Stimulated activated CD4-positive, alpha-beta T cell treated with anti-CD3 and anti-CD28 coated beads, Interleukin-1b, Interleukin-23, amount 100 ng/mL, for 1 hour (primary cell): ENCODE measurements at places on chromosomes 2 and 18.

DNA sequence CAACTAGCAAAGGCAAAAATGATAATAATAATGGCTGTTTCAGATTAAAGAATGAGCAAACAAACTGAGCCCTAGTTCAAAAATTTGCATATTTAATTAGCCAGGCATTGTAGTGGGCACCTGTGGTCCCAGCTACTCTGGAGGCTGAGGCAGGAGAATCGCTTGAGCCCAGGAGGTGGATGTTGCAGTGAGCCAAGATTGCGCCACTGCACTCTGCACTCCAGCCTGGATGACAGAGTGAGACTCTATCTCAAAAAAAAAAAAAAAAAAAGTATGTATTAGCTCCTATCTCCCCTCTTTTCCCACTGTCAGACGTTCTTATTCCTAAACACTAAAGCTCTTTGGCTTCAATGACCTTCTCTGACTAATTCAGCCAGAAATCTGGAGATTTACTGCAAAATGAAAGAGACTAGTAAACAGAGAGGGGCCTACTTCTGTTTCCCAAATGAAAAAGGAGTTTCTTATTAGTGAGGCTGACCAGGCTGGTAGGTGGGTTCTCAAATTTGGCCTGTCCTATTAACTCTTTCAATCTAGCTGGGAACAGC lies 3.9 kb upstream of the SRBD1 start:
- no peak for DNase-seq

GRCh38 chr18:72458271-72458670 lies 85.9 kb downstream of the CBLN2 start:
- DNase-seq: no peak

DNA sequence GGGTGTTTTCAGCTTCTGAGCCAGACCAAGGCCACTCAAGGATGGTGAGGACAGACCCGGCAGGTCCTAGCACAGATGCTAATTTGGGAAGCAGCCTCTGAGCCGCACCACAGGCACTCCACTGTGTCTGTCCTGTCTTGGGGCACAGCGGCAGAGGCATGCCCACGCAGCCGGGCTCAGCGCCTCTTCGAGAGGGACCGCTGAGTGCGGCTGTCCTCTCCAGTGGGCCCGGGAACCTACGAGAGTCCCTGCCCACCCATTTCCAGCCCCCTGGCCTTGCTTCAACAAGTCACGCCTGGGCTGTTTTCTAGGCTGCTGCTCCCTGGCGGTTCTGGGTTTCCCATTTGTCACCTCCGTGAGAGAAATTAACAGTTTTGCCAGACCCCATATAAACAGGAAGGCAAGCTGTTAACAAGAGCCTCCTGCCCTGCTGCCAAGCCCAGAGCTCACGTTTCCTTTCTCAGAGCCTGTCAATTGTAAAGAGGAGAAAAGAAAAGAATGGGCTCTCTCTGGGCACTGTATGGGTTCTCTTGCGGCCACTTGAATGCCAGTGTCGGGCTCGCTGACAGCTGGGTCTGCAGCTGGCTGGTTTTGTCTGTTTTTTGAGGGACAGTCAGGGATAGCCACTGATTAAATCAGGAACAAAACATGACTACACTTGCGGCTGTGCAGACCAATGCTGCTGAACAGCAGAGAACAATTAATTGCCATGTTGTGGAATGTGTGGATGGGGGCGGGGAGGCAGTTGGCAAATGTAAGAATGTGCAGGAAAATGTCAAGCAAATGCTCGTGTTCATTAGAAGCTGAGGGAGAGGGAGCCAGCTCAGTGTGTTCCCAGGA lies 30.6 kb downstream of the TMEM17 start:
- no peak for DNase-seq

DNA sequence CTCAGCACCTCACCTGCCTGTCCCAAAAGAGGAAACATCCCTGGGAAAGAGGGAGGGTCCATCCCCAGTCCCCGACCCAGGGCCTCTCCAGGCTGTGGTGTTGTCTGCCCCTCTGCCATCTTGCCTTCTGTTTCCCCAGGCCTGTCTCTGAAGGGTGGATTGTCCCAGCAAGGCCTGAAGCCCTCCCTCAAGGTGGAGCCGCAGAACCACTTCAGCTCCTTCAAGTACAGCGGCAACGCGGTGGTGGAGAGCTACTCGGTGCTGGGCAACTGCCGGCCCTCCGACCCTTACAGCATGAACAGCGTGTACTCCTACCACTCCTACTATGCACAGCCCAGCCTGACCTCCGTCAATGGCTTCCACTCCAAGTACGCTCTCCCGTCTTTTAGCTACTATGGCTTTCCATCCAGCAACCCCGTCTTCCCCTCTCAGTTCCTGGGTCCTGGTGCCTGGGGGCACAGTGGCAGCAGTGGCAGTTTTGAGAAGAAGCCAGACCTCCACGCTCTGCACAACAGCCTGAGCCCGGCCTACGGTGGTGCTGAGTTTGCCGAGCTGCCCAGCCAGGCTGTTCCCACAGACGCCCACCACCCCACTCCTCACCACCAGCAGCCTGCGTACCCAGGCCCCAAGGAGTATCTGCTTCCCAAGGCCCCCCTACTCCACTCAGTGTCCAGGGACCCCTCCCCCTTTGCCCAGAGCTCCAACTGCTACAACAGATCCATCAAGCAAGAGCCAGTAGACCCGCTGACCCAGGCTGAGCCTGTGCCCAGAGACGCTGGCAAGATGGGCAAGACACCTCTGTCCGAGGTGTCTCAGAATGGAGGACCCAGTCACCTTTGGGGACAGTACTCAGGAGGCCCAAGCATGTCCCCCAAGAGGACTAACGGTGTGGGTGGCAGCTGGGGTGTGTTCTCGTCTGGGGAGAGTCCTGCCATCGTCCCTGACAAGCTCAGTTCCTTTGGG lies 47.2 kb downstream of the BOLA3 start:
- no peak for DNase-seq

DNA sequence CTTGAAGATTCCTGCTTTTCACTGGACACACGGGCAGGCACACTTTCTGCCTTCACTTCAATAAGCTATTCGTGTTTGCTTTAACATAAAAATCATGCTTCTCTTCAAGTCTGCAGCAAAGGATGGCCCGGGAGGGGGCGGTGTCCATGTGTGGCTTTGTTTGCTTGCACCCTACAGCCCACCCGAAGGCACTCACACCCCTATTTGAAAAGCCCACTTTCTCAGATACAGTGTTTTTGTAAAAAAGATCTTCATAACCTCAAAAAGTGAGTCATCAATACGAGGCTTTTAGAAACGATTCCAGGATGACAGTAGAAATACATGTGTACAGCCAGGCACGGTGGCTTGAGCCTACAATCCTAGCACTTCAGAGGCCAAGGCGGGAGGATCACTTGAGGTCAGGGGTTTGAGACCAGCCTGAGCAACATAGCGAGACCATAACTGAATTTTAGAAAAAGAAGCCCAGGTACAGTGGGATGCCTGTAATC lies 36.5 kb upstream of the HPCAL1 start:
- no peak for DNase-seq

DNA sequence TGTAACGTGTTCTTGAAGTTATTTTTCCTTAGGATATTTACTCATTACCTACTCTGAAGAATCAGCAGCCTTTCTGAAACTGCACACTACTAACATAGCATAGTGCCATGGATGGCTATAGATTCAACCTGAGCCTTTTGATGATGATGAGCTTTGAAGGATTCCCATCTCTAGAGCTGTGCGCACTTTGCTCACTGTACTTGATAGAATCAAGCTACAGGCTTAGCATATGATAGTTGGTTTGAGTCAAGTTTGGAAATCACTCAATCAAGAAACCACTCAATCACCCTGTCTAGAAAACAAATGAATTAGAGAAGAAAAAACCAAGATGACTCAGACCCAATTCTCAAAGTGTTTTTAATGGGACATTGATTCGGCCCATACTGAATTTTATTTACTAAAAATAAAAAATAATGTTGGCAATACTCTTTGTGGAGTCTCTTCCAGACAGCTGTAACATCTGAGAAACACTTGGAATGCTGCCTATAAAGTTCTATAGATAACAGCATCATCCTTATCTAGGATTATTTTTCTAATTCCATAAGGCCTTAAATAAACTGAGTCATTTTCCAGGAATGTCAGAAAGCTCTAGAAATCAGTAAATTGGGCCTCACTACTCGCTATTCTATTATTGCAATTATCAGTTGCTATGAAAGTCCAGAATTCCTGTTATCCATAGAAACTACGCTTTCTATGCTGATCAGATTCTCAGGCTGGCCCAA lies 259.0 kb upstream of the ERBB4 start:
- DNase-seq: no peak

GRCh38 chr2:29462293-29462692 lies 347.1 kb downstream of the CLIP4 start:
- DNase-seq: no peak

DNA sequence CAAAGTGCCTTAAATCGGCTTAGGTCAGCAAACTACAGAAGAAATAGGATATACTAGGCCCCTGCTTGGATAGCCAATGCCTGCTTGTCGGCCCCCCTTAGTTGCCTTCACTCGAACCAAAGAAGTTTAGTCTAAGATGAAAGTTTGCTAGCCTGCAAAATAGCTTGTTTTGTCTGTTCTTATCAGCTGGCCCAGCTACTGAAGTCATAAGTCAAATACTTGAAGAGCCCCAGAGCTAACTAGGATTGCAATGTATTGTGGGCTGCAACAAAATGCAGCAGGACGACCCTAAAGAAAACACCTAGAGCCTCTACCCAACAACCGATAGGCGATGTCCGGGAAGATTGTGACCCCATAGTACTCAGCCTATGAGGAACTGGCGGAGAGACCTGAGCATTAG lies 183.5 kb upstream of the HS6ST1 start:
- no peak for DNase-seq

- no peak for DNase-seq
Measured at GRCh38 chr2:105125920-105126319, 88.1 kb downstream of the MRPS9 start.

- DNase-seq: no peak
Measured at GRCh38 chr2:148046802-148047201, 25.9 kb downstream of the MBD5 start.

GRCh38 chr2:107412981-107413380 lies 413.7 kb upstream of the RGPD4 start:
- no peak for DNase-seq

DNA sequence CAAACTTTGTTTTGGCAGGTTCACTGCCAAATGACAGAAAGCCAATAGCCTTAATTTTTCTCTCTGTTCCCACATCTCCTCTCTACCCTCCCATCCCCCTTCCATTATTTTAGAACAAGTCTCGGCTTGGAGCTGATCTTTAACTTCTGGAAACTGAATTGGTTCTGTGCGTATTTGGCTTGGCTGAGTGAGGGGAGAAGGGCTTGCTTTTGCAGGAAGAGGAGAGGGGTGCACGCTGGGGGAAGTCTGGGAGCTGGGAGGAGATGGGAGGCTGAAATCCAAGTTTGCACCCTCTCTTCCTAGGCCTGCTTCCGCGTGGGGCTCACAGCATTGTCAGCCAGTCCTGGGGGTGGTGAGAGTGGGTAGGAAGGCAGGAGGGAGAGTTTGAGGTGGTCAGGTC lies 176.1 kb upstream of the SPRED2 start:
- DNase-seq: no peak

DNA sequence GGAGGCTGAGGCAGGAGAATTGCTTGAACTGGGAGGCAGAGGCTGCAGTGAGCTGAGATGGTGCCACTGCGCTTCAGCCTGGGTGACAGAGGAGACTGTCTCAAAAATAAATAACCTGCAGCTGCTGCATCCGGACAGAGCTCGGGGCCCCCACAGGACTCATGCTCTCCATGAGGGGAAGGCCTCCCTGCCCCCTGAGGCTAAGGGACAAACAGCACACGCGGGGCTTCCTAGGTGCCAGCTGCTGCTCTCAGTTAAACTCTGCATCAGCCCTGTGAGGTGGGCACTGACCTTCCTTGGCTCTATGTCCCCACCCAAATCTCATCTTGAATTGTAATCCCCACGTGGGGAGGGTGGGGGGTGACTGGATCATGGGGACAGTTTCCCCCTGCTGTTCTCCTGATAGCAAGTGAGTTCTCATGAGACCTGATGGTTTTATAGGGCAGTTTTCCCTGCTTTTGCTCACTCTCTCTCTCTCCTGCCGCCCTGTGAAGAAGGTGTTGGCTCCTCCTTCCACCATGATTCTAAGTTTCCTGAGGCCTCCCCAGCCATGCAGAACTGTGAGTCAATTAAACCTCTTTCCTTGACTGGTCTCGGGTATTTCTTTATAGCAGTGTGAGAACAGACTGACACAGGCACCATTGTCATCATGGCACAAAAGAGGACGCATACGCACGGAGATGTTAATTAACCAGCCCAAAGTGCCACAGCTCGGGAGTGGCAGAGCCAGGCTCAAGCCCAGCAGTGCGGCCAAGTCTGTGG lies 49.9 kb upstream of the TAF1B start:
- no peak for DNase-seq

- no peak for DNase-seq
Measured at GRCh38 chr2:61937886-61938285, 32.4 kb downstream of the COMMD1 start.

DNA sequence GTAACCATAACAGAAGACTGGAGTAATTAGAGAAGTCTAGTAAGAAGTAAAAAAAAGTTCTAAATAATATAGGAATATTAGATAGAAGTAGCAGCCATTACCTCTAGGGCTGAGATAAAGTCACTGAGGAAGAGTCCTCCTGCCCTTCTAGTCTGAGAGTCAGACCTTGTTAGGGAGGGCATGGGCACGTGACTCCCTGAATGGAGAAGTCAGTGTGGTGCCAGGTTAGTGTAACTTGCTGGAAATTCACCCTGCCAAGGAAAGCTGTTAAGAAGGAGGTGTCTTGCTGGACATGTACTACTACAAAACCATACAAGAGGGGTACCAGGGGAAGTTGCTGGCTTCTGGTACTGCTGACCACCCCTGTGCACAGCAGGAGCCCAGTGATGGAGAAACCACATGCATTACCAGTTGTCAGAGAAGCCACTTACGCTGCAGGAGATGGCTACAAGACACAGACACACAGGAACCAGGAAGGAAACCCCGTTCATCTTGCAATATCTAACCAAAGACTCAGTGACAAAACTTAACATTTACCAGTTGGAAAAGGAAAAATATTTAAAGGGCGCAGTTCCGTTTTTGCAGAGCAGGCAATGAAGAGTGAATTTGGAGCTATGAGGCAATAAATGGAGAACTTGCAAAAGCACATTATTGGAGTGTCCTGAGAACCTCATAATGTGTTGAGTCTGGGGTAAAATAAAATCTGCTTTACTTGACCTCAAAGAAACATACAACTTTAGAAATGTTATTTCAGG lies 77.2 kb upstream of the TLK1 start:
- no peak for DNase-seq

DNA sequence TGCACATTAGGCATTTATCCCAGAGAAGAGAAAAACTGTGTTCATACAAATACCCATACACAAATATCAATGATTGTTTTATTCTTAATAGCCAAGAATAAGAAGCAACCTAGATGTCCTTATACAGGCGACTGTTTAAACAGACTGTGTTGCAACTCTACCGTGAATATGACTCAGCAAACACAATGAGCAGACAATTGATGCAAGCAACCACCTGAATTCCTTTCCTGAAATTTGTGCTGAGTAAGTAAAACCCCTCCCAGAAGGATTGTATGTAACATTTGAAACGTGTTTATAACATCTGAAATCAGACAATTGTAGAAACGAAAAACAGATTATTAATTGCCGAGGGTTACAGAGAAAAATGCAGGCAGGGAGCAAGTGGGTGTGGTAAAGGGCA lies 621.9 kb upstream of the SOX11 start:
- no peak for DNase-seq

GRCh38 chr2:58856100-58856499 lies 615.0 kb upstream of the FANCL start:
- no peak for DNase-seq
